ENCODE measurements at places on chromosomes 6 and 20.

DNA sequence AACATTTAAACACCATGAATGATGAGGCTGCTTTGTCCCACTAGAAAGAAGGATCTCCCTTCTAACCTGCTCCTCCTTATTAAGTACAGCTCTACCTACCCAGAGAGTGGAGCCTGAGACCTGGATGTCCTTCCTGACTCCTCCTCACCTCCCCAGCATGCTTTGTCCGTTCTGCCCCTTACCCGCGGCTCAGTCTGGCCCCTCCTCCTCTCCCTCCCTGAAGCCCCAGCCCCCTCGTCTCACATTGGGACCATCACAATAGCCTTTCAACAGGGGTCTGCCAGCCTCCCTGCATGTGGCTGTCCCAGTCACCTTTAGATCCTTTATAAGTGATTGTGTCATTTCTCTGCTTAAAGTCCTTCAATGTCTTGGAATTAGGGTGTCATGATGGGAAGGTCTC is 72.5 kb downstream of the DZANK1 start:
- DNase-seq = no peak

- no peak for DNase-seq
These were observed 253.2 kb downstream of the UST start for GRCh38 chr6:148999929-149000468.

- no peak for DNase-seq
These were observed 115.6 kb upstream of the CDYL start for GRCh38 chr6:4660377-4661321.

GRCh38 chr6:31142361-31142761 is 3.5 kb upstream of the PSORS1C2 start:
- DNase-seq = no peak

DNA sequence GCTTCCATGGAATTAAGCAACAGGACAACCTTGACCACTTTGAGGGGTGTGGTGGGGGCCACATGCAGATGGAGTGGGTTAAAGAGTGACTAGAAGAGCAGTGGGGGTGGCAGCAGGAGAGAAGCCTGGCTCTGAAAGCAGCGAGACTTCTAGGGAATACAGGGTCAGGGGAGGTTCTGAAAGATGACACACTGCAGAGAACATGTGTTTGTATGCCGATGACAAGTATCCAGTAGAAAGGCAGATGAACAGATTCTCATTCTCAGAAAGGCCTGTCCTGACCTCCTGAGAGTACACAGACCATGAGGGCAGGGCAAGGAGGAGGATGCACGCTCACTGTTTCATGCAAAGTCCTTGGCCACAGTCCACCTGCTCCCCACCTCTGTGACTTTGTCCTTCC is 2.9 kb downstream of the LPA start:
- no peak for DNase-seq

DNA sequence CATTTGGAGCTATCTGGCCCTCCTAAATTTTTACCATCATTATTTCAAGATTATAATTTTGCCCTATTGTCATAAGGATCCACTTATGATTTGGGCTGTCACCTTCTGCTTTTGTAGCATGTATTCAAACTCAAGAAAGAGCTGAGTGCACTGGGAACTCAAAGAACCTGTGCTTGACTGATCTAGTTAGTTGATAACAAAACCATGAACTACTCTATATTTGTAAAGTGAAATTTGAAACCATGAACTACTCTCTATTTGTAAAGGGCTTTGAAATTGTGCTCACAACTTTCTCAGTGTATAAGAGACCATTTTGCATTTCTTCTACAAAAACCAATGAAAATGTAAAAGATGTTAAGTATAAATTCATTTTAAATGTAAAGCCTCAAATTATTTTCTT is 77.5 kb upstream of the POPDC3 start:
- no peak for DNase-seq

DNA sequence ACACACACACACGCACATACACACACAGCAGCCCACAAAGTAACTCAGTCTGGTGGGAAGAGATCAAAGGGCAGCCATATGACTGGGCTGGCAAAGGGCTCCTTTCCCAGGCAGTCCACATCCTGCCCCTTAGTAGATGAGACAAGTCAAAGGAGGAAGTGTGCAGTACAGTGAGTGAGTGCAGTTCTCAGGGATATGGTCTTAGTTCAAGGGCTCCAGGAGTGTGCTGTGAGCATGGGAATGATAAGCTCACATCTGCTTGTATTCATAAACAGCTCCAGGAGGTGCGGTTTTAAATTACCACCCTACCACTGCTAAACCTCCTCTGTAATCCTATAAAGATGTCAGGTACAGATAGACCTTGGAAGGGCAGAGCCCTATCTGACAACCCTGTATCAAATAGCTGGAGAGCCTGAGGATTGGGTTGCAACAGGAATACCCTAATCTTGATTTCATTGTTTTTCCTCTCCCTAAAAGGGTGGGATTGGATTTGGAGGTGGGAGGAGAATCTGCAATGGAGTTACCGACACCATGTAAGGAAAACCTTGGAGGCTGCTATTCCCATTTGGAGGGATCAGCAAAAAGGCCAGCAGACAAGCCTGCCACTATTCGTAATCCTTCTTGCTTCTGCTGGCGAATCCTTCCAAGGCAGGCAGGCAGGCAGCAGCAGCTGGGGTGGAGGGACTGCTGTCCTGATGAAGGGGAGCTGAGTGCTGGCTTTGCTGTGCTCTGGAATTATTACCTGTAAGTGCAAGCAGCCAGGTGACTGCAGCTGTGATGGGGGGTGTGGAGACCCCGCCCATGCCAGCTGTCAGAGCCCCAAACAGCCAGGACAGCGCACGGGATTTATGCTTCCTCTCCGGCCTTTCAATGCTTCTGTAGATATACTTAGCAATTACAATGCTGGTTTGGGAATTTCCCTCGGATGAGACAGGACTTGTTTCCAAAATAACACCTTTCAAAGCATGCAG is 342.7 kb downstream of the PRL start:
- DNase-seq = no peak
